Mesendoderm (in vitro differentiated cells): ENCODE measurements at places on chromosomes 1 and 21.

GRCh38 chr1:209600541-209600940 is 17.0 kb downstream of the CAMK1G start:
- no peak for DNase-seq

DNA sequence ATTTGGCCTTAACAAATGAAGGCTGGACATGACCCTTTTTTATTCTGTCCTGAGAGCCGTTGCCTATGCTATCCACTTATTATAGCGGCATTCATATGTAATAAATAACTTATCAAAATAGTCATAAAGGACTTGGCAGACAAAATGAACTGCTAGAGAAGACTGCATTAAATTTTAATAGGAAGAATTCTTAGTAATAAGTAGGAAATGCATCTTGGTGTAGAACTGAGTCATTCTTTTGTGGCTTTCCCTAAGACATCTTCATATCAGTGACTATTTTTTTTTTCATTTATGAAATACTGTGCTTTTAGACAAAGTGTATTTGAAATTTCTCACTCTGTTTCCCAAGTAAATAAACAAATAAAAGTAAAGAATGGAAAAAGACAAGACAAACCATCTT is 45.6 kb downstream of the PBX1 start:
- no peak for DNase-seq

- DNase-seq: no peak
Measured at GRCh38 chr1:98253145-98253544, 332.3 kb upstream of the DPYD start.

DNA sequence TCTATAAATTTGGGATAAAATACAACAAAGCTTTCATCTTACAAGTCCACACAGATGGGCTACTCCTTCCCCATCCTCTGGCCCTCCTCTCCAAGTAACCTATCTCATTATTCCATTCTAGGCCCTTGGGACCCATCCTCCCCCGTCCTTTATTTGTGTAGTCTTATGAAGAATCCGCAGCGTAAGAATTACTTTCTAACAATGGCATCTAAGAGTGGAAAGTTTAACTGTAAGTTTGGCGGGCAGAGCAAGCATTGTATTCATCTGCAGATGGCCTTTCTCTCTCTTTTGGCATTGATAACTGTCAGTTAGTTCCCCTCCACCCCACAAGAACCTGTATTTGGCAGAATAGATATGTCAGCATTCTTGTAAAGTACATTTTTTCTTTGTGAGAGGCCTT is 91.9 kb upstream of the TSPAN2 start:
- DNase-seq: no peak

DNA sequence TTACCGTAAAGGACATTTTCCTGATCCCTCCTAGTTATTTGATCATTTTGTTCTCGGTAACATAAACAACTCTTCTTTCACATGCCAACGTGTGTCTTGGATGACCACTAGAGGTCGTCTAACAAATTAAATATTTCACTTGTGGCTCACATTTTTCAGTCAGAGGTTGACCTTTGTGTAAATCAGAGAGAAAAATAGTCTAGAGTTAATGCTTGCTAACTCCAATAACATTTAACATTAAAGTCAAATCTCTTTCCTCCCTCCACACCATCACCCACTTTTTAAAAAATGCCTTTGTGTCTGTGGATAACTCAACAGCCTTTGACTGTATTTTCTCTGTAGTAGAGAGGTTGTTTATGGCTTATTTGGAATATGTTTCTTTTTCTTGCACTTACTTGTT is 220.5 kb upstream of the B3GALT2 start:
- DNase-seq: peak; percentile 51

DNA sequence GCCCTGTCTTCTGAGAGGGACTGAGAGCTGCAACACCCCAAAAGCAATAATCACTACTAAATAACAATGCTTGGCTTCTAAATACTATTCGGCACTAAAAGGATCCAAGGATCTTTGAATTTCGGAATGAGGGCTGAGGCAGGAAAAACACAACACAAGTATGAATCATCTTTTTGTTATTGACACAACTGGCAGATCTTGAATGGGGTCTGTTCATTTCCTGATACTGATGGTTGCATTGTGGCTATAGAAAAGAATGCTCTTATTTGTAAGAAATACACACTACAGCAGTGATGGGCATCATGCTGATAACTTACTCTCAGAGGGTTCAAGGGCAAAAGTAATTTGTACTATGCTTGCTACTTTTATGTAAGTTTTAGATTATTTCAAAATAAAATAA is 149.2 kb upstream of the PLD5 start:
- DNase-seq: no peak

DNA sequence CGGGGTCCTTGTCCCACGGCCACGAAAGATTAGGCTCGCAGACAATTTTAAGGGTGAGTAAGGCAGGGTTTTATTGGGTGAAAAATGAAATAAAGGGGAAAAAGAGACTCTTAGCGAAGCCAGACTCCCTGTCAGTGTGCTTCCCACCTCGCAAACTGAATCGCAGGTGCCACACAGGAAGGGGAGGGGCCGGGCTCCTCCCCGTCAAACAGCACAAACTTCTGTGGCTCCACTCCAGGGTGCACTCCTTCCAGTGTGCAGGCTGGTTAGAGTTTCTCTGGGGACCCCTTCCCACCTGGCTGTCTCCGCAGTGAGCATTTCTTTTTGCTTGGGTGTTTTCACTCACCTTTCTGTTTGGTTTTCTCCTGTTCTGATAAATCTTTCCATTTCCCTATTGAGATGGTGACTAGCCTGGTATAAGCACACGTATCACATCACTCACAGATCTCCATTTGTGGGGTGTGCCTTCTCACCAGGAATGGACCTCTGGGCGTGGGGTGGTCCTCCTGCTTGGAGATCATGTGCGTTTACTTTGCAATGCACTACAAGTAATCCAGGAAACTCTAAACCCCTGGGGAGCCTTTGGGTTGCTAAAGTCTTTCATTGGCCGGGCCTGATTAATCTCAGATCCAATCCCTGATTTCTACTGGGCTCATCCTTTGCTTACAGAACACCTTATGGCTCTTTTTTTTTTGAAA is 37.6 kb upstream of the GALNT2 start:
- DNase-seq: no peak

DNA sequence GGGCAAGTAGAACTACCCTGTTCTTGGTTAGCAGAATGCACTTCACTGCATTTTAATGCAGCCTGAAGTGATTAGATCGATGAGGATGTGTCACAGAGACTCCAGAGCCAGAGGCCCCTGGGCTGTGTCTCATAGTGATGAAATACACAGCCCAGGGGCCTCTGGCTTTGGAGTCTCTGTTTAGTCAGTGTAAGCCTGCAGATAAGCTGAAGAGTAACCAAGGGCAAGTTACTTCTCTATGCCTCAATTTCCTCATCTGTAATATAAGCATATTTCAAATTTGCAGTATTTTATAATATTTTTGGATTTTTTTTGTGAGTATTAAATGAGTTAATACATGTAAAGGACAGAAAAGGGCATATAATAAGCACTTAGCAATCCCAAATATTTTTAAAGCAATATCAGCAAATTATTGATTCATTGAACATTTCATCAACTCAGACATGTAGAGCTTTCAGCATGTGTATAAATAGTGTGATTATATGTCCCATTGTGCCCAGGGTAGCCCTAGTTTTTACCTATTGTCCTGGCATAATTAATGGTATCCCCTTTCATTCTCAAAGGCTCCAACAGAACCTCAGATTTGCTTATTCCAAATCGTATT is 23.6 kb upstream of the APOBEC4 start:
- DNase-seq: peak; percentile 38
